ENCODE measurements at places on chromosomes 7 and 10.

- DNase-seq: peak; percentile 48
Measured at GRCh38 chr7:73703757-73704639, 15.5 kb downstream of the STX1A start.

DNA sequence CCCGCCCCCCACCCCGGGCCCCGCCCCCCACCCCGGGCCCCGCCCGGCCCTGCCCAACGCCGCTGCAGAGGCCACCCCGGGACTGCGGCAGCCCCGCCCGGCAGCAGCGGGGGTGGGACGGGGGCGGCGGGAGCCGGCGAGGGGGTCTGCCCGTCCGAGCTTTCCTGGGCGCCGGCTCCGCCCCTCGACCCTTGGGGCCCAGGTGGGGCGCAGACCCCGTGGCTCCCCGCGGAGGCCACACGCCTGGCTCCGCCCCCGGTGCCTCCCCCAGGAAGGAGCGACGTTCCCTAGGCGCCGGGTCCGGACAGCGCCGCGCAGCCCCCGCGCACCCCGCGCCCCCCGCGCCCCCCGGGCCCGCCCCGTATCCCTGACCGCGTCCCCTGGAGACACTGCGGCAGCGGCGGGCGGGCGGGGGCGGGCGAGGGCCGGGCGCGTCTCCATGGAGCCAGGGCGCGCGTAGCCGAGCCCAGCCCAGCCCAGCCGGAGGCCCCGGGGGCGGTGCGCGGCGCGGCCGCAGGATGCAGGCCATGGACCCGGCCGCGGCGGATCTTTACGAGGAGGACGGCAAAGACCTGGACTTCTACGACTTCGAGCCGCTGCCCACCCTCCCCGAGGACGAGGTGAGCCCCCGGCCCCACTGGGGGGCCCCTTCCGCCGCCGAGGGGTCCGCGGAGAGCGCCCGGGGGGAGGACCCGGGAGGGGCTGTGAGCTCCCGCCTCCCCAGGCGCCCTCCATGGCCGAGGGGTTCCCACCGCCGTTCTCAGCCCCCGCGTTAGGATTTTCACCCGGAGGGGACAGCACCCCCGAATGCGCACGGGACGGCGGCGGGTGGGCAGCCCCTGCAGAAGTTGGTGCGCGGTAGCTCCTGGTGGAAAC, at the start of gene KNDC1:
KNDC1 (plus strand) TSS at position 270 of the 876 bp plus-strand sequence; CDS start at position 519, 249 bp downstream.
- DNase-seq: no peak

GRCh38 chr7:27739301-27739908, 557 bp upstream of the TAX1BP1 start:
- peak; percentile 45 for DNase-seq

GRCh38 chr7:156903232-156903909, 10.4 kb upstream of the LMBR1 start:
- no peak for DNase-seq

- no peak for DNase-seq
Measured at GRCh38 chr10:60490013-60490412, 100.3 kb upstream of the ANK3 start.

GRCh38 chr7:90320418-90320800, 695 bp downstream of the FAM237B start:
- DNase-seq: no peak

DNA sequence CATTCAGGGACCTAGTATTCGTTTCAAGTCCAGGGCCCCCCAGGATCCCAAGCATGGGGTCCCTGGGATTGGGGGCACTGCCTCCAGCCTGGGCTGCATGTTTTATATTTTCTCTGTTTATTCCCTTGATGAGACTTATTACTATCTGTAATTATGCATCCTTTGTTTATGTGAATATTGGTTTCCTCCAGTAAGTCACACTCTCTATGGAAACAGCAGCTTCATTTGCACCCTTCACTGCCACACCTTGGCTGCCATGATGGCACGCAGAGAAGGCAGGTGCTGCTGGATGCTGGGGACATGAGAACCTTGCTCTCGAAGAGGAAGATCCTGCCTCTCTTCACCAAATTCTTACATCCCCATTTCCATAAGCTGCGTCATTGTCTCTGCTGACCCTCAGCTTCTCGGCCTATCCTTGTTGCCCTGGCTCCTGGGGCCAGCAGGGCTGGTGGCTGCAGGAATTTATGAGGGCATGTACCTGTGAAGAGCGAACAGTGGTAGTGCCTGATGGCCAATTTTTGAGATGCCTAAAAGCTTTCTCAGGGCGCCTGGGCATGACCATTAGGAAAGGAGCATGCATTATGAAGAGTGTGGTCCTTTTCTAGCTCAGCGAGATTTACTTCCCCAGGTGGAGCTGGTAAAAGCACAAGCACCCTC, 479.3 kb upstream of the KLF6 start:
- DNase-seq: no peak

- no peak for DNase-seq
Measured at GRCh38 chr10:114925587-114926586, 12.1 kb upstream of the TRUB1 start.

- no peak for DNase-seq
Measured at GRCh38 chr10:116732573-116732972, 9.8 kb downstream of the HSPA12A start.

DNA sequence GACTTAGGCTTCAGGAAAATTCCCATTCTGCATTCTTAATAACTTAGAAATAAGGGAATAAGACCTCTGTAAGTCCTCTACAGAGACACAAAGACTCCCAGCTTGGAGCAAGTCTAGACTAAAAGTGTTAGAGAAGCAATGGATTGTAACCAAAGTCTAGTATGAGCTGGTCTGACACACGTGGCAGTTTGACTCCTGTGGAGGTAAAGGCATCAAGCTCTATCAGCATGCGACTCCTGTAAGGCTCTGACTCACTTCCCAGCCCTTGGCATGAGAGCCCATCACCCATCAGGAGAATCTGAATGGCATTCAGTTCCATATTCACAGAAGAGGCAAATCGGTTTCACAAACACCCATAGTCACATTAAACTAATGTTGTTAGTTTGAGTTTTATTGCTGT, 4.4 kb upstream of the VSTM4 start:
- no peak for DNase-seq

DNA sequence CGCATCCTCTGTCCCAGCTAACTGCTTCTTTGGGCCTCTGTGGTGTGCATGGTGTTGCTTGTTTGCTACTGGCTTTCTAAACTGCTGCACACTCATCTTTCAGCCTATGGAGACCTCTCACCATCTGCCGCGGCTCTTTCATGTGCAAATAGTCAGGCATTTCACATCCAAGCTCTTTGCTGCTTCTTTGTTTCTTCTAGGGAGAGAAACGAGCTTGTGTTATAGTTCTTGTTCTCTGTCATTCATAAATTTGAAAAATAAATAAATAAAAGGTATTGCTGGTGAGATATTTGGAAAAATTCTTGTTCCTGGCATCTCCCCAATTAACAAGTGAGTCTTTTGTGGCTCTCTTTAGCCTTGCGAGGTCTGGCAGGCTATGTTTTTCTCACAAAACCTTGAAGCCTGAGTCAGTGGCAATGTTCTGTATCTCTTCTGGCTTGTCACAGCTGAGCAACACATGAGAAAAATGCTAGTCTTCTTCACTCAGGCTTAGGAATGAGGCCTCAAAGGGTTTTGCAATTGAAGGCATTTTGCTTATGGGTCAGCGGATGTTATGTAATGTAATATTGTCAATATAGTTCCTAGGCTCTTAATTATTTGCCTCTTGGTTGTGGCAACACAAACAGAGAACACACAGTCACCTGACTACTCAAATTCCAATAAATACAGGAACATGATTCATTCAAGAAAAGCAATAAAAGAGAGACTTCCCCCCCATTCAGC, 274.0 kb downstream of the FRMD4A start:
- no peak for DNase-seq

DNA sequence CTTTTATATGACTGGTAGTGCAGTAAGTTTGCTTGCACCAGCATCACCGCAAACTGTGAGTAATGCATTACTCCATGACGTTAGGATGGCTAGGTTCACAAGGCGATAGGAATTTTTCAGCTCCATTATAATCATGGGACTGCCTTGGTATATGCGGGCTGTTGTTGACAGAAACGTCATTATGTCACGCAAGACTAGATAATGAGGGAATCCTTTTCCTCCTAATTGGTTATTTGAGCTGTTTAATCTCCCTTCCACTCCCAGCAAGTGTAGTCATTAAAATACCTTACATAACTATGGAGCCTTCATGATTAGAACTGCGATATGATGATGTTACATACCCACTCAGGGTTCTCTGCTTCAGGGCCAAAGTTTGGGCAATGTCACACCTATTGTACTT, 17.3 kb downstream of the KLLN start:
- DNase-seq: no peak

- no peak for DNase-seq
Measured at GRCh38 chr10:1367938-1368841, 312.0 kb downstream of the WDR37 start.

DNA sequence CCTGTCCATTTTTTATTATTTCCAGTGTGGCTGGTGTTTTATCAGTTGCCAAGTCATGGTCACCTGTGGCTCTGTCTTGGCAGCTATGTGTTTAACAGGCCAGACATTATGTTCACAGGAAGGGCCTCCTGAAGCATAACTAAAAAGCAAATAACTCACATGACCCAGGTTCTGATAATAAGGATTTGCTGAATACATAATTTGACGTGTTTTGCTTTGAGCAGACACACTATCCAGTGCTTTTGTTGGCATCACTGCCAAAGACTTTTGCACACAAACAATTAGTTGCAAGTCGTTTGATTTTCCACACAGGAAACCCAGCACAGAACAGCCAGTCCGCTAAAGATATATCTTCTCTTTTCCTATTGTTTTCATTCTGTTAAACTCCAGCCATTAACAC, 173.6 kb downstream of the ARL4A start:
- DNase-seq: no peak

All from head of caudate nucleus (tissue), 42 donors.